ENCODE measurements at places on chromosomes 7 and 10. TPM values are rescaled to one million over a fixed set of nuclear protein-coding genes. Genes with fewer than 3 reads are reported as not detected.

Gene CACNB2
- total RNA-seq, result not detected

Gene EBF3
- not detected for total RNA-seq

Gene SPACDR
- total RNA-seq, result not detected

Gene JCAD
- not detected for total RNA-seq

Gene OLAH
- not detected for total RNA-seq

Gene MMD2
- not detected for total RNA-seq
